ENCODE measurements at places on chromosomes 6 and 20. TPM values are rescaled to one million over a fixed set of nuclear protein-coding genes. Genes with fewer than 3 reads are reported as not detected.
A peak's percentile ranks its signal among the peaks of the same experiment; 100 is the strongest.

The ECT2L gene
- not detected for total RNA-seq

- DNase-seq = peak; percentile 85
- no peaks in the 10 kb centered on the region for H3K36me3 ChIP-seq
- H3K4me3 ChIP-seq = no peak overlapping the region
Measured at GRCh38 chr6:161804838-161805237, 531.0 kb upstream of the AGPAT4 start.

DNA sequence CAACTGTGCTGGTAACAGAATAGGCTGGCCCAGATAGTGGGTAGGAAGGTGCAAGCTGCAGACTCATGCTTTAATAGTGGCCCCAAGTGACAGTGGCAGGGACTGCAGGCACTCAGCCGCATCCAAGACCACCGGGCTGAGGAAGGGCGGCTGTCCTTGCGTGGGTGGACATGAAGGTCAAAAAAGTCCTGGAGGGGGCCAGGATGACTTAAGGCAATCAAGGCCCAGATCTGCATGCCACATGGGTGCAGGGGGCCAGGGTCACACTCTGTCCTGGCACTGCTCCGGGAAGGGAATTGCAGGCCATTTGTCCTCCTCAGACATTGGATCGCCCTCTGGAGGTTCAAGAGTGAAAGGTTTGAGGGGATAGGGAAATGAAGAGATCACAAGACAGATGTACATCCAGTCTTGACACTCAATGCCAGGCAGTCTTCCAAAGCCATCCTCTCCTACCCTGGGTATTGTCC lies 10.4 kb upstream of the VNN2 start:
- H3K27ac ChIP-seq = no peak overlapping the region
- H3K4me3 ChIP-seq = no peak overlapping the region
- DNase-seq = no peak
- H3K4me1 ChIP-seq = peaks cover 4% of the 10 kb centered on the region

GRCh38 chr20:3323398-3323797 lies 84.1 kb downstream of the DNAAF9 start:
- H3K4me1 ChIP-seq = no peaks in the 10 kb centered on the region
- no peak for DNase-seq
- no peak overlapping the region for H3K4me3 ChIP-seq
- H3K36me3 ChIP-seq = peaks cover 42% of the 10 kb centered on the region
- H3K27me3 ChIP-seq = no peaks in the 10 kb centered on the region
- H3K27ac ChIP-seq = no peak overlapping the region

The HLA-F gene
- 7.4 TPM for total RNA-seq

DNA sequence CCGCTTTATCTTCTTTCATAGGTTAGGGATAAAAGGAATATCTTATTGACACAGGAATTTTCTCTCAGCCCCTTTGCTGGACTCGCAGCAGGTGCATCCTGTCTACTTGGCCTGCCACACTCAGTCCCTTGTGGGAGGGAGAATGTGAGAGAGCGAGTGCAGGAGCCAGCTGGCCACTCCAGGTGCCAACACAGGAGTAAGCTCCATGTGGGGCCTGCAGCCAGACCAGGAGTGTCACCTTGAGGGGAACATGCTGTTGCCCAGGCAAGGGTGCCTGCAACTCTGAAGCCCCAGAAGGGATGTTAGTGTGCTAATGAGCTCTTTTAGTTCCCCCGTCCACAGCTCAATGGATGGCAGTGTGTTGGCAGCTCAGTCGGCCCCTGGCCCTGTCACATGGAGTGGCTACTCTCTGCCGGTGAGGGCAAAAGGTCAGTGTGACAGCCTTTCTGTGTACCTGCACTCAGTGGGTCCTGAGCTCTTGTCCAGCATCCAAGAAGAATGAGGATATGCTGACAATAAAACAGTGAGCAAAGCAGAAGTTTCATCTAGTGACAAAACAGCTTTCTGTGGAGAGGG lies 57.1 kb downstream of the CRYBG1 start:
- H3K36me3 ChIP-seq = no peaks in the 10 kb centered on the region
- H3K4me3 ChIP-seq = no peak overlapping the region
- H3K27ac ChIP-seq = no peak overlapping the region
- H3K27me3 ChIP-seq = peaks cover 18% of the 10 kb centered on the region
- no peak for DNase-seq

Measured in astrocyte (in vitro differentiated cells and primary cell).